ENCODE measurements at places on chromosomes 2 and 18.

DNA sequence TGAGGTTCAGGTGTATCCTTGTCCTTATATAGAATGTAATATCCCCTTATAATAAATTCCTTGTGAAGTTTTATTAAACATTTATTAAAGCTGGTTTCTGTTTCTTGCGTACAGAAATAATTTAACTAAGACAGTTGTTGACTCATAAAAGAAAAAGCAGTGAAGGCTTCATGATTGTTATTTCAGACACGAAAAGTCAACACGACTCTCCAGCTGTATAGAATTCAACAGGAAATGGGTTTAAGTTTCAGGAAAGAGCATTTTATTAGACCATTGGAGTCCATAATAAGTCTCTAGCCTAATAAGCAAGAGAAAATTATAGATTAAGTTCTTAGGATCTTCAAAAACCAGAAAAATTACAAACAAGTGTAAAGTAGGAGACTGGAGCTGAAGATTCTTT, 62.2 kb downstream of the KCNE4 start:
- DNase-seq, result no peak

DNA sequence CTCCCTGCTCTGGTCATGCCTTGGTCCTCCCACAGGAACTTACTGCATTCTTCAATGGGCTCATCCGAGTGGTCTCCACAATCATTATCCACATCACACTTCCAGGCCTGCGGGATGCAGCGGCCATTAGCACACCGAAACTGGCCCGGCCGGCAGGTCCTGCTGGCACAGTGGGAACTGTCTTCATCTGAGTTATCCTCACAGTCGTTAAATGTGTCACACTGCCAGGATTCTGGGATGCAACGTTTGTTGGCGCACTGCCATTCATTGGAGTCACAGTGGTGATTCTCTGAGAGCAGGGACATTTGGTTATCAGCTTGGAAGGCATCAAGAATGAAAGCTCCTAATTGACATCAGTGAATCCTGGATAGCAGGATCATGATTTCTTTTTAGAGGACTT, 104.5 kb downstream of the DHRS9 start:
- DNase-seq, result no peak

DNA sequence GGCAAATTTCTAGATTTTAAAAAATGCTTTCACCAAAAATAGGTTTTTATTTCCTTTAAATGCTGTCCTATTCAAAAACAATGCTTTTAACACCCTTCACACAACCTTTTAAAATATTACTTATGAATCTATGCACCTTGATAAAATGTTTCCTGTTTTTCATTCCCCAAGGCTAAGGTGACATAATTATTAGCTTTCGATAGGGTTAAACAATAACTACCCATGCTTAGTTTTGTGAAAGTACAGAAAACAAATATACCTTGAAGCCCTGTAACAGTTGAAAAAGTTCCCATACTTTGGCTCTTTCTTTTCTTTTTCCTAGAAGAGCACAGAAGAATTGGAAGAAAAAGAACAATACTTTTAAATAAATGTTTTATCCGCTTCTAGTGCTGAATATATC, 54.9 kb upstream of the ITPRID2 start:
- DNase-seq, result no peak

GRCh38 chr2:196601430-196602306, 37.8 kb upstream of the CCDC150 start:
- DNase-seq, result no peak

DNA sequence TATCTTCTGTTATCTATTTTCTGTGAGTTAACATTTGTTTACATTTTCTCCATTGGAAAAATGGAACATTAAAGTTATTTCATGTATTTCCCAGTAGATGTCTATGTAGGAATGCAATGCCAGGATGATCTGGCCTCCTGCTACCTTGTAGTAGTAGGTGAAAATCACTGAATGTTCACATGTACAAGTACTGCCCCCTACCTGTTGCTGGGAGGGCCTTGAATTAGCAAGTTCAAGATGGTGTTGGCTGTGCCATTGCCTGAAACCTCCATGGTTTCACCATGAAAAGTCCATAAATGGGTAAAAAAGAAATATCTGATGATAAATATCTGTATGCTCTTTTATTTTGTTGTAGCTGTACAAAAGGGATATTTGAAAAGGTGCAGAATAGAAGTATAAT, 30.7 kb downstream of the XRCC5 start:
- DNase-seq, result peak; percentile 23

- no peak for DNase-seq
These were observed 277.7 kb upstream of the ACVR2A start for GRCh38 chr2:147567136-147567535.

DNA sequence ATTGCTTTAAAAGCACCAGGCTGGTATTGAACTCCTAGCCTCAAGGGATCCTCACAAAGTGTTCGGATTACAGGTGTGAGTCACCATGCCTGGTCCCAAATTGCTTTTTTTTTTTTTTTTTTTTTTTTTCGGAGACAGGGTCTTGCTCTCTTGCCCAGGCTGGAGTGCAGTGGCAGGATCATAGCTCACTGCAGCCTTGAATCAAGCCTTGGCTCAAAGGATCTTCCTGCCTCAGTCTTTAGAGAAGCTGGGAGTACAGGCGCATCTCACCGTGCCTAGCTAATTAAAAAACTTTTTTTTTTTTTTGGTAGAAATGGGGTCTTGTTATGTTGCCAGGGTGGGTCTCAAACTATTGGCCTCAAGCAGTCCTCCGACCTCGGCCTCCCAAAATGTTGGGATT, 12.8 kb downstream of the MTA3 start:
- DNase-seq, result no peak

DNA sequence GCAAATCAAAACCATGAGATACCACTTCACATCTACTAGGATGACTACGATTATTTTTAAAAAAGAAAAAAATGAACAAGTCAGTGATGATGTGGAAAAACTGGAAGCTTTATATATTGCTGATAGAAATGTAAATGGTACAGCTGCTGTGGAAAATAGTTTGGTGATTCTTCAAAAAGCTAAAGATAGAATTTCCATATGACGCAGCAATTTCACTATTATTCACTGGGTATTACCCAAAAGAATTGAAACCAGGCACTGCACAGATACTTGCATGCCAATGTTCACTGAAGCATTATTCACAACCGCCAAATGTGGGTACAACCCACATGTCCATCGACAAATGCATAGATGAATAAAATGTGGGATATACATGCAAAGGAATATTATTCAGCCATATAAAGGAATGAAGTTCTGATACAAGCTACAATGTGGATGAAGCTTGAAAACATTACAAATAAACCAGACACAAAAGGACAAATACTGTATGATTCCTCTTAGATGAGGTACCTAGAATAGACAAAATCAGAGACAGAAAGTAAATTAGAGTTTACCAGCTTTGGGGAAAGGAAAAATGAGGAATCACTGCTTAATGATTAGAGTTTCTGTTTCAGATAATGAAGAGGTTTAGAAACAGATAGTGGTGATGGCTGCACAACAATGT, 11.1 kb downstream of the RTTN start:
- DNase-seq, result no peak

DNA sequence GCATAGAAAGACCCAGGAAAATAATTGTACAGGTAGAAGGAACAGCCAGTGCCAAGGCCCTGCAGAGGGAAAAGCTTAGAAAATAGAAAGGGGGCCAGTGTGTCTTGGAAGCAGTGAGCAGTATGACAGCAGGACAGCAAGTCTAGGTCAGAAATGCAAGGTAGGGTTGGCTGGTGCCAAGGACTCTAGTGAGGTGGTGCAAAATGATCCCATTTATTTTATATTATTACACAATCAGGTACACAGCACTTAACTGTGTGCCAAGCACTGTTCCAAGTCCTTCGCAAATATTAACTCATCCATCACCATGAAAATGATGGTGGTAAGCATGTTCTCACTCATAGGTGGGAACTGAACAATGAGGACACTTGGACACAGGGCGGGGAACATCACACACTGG, 100.0 kb downstream of the AQP4 start:
- no peak for DNase-seq

GRCh38 chr2:102144128-102144527, 1.6 kb downstream of the IL1R1 start:
- DNase-seq, result no peak

DNA sequence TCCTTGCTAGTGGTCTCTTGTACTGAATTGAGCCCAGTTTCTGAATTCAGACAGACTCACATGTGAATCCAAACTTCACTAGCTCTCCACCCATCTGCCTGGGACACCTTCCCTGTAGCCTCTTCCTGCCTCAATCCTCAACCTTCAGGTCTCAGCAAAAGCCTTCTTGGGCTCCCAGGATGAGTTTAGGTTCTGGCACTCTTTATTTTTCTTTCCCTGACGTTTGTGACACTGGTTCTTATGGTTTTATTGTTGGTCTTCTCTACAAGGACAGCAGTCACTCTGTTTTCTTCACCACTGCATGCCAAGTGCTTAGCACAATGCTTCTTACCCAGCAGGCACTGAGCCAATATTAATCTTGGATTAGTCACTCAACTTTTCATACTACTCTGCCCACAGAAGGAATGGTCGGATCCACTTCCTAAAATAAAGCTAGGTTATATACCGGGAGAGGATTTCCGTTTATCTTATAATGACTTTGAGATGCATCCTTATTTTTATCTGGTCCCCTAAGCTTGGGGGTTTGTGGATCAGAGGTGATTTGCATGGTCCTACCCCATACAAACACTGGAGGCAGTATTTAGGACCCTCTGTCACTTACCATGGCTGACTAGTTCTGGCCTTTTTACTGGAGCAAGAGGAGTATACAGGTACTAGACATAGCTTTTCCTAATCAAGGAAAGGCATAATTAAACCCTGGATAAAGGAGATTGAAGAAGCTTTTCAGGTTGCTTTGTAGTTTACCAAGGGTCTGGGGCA, 186.3 kb downstream of the MYCN start:
- no peak for DNase-seq

DNA sequence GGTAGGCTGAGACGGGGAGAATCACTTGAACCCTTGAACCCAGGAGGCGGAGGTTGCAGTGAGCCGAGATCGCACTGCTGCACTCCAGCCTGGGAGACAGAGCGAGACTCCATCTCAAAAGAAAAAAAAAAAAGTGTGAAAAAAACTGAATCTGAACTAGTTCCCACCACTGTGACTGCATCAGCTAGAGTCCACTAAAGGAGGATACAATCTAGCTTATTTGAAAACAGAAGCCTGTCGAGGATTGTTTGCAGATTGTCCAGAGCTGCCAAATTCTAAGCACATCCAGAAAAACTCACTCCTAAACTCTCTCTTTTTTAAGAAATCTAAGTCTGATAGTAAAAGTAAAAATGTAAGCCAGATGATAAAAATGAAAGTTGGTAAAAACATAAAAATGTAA, 10.6 kb downstream of the GFPT1 start:
- DNase-seq, result no peak

DNA sequence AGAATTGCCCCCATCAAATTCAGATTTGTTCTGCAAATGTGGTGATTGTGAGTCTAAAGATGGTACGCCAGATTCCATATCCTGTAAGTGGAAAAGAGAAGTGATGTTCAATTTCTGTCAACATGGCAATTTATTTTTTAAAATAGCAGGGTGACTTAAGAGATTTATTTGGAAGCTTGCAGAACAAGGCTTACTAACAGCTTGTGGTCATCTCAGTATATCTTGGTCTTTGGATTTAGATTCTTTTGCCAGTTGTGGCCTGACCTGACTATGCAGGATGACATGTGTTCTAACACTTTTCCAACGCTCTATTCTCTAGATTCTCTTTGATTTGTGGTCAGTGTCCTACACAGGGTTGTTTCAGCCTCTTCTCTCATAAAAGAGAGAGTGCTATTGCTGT, 74.4 kb downstream of the MAP3K20 start:
- DNase-seq, result no peak

DNA sequence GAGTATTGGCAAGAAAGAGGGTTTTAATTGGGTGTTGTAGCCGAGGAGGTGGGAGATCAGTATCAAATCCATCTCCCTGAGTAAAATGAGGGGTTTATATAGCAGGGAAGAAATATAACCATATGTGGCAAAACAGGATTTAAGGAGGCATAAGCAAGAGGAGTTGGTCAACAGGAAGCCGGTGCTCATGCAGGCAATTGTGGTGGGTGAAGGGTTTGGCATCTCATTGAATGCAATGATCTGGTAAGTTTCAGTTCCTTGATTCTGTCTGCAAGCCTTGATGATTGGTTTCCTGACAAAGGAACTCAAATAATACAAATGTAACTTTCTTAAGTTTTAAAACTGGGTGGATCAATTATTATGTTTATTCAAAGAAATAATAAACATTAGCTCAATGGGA, 564.4 kb upstream of the LINC00305 start:
- DNase-seq, result no peak

GRCh38 chr2:225598426-225598825, 198.9 kb downstream of the NYAP2 start:
- DNase-seq, result no peak
